ENCODE measurements at places on chromosomes 1 and 21. TPM values are rescaled to one million over a fixed set of nuclear protein-coding genes. Genes with fewer than 3 reads are reported as not detected.

Gene FMO4
- 5.8 TPM for total RNA-seq

Gene PSRC1
- 4.3 TPM for total RNA-seq

GRCh38 chr21:33058957-33059356 is 11.0 kb upstream of the OLIG1 start:
- no peak for DNase-seq

GRCh38 chr1:157399984-157400382 is 152.3 kb downstream of the FCRL5 start:
- DNase-seq = peak; percentile 29

Gene TTC22
- 1.7 TPM for total RNA-seq

DNA sequence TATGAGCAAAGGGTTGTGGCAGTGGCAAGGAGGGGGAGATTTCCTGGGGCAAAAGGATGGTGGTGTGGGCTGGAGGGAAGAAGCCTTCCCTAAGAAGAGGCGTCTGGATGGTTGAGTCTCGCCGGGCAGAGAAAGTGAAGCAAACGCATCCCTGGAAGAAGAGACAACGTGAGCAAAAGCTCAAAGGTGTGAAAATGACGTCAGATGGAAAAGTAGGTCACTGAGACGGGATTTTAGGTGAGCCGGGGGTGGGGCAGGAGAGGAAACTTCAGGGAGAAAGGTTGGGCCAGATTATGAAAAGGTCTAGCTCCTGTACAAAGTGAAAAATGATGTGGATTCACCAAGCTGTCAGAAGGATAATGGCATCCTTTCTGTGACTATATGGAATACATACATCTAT is 95.3 kb upstream of the KCNE2 start:
- no peak for DNase-seq

GRCh38 chr1:201789245-201789644 is 39.7 kb upstream of the IPO9 start:
- no peak for DNase-seq

DNA sequence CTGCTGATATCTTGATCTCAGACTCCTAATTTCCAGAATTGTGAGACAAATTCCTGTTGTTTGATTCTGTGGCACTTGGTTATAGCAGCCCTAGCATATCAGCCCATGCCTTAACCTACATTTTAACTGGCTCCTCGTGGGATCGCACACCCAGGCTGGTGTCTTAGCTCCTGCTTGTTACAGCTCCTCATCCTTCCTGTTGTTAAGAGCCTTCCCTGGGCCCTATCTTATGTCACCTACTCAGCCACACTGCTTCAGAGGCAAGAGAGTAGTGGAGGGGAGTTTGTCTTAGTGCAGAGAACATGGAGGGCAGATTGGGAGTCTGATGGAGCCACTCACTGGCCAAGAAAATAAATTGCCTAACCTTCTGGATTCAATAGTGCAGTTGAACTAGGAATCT is 131.0 kb downstream of the ROR1 start:
- no peak for DNase-seq

DNA sequence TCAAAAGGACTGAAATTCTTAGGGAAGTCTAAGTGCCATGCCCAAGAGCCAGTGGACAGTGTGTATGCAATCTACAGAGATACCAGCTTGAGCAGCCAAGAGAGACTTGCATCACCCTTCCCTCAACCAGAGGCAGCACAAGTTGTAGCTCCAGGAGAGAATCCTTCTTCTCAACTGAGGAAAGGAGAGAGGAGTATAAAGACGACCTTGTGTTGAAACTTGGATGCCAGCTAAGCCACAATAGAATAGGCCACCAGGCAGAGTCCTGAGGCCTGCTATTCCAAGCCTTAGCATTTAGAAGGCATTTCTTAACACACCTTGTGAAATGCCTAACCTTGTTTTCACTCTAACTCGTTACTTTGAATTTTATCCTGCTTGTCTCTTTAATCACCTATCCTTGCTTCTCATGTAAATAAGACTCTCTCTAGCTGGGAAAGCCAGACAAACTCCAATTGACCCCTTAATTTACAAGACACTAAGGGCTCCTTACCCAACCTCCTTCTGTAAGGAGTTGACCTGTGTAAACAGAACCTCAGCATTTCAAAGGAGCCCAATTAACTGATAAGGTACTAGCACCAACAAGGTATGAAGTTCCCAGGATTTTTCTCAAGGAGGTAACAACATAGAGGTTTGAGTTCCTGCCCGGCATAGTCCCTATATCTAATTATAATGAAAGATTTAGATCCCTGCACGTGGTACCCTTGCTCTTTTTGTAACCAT is 738.8 kb downstream of the AMY1C start:
- no peak for DNase-seq

GRCh38 chr1:41523071-41523470 is 38.6 kb upstream of the EDN2 start:
- DNase-seq = no peak

DNA sequence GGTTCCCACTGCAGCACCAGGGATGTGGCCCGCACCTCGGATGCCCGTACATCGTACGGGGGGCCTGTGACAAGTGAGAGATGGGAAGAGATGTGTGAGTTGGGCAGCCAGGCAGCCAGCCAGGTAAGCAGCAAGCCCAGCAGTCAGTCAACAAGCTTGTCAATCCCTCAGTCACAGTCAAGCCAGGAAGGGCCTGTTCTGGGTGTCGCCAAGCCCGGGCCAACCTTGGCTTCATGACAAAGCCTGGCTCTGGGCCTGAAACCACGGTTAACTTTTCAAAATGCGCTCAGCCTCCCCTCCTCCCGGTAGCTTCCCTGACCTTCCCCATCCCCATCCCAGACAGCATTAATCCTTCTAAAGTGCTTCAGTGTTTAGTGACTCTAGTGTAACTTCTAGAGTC is 31.8 kb downstream of the MYOM3 start:
- DNase-seq = no peak

DNA sequence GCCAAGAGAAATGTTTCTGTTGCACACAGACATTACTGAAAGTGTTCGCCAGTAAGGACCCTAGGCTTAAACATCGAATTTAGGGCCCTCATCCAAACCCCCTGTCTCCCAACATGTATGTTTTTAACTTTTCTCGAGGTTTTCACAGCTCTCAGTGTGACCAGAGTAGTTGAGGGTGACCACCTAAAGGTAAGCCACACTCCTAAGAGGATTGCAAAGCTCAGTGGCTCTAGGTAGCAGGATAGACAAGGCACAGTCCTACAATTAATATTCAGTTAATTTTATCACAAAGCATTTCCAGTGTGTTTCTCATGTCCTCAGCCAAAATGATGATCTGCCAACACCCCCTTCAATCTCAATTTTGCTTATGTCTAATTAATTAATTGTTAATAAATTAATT is 695 bp upstream of the ALG14 start:
- no peak for DNase-seq

Gene CSF3R
- 10.1 TPM for total RNA-seq

- DNase-seq = no peak
Observed at GRCh38 chr1:223742856-223743517, 30.6 kb downstream of the CAPN2 start.

- no peak for DNase-seq
Observed at GRCh38 chr1:219402925-219403324, 210.0 kb downstream of the ZC3H11B start.

DNA sequence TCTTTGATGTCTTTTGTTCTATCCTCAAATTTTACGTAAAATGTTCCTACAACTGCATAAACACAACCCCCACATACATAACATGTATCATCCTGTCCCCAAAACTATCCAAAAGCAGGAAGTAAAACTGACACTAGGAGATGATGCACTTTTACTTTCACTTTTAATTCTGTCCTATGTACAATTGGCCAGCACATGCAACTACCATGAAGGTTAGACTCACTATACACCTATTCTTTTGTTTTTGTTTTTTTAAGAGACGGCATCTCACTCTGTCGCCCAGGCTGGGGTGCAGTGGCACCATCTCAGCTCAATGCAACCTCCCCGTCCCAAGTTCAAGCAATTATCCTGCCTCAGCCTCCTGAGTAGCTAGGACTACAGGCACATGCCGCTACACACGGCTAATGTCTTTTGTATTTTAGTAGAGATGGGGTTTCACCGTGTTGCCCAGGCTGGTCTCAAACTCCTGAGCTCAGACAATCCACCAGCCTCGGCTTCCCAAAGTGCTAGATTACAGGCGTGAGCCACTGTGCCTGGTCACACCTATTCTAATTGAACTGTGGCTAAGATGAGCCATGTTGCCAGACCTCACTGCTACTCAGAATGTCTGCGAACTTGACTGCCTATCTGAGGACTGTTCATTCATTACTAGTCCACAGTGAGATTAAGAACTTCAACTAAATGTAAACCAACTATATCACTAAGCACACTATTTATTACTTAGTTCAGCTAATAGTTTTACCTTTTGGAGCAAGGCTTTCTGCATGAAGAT is 48.0 kb downstream of the TOR3A start:
- no peak for DNase-seq

Gene WNT3A
- total RNA-seq = not detected

DNA sequence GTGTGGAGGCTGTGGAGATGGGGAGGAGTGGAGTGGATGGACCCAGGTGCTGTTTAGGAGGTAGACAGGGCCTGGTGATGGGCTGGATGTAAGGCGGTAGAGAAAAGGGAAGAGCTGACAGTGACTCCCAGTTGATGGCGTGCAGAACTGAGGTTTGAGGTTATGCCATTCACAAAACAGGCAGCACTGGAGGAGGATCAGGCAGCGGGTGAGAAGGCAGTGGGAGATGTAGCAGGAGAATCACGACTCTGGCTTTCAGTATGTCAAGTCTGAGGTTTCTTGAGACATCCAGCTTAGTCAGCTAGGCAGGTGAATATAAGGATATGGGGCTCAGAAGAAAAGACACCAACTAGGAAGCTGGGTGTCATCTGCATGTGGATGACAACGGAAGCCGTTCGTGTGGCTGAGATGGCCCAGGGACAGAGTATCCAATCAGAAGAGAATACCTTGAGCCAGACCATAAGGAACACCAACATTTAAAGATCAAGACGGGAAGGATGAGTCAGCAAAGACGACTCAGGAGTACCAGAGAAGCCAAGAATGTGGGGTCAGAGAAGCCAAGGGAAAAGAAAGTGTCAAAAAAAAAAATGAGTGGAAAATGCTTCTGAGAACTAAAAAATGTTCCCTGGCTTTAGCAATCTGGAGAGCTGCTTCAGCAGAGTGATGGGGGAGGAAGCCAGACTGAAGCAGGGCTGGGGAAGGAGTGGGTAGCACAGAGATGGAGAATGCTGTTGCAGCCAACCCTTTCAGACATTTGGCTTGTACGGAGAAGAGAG is 15.2 kb downstream of the LRRN2 start:
- DNase-seq = peak; percentile 89

DNA sequence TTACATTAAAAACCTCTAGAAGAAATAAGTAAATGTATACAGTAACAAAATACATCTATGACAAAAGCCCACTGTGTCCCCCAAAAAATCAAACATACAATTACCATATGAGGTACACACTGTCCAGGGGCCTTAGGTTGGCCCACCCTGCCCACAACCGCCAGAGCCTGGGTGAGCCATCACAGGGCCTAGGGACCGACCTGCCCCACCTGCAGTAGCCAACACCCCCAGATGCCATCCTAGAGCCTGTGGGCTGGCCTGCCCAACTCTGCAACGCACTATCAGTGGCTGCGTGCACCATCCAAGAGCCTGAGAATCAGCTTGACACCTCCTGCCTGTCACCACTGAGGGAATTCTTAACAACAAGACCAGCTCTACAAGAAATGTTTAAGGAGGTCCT is 39.0 kb downstream of the FAF1 start:
- no peak for DNase-seq

DNA sequence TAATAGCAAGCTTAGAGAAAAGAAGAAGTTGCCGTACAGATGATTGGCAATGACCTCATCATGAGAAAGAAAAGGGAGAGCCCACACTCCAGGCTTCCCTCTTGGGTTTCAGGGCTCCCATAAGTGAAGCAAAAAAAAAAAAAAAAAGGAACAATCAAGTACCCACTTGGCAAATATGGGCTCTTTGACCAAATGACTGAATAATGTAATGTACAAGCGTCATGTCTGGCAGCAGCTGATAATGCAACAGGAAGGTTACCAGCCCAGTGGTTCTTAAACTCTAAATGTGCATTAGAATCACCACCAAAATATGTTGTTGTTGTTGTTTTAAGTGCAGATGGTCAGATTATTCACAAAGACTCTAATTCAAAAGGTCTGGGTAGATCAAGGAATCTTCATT is 13.5 kb downstream of the TNFSF4 start:
- peak; percentile 43 for DNase-seq

GRCh38 chr1:63671514-63671913 is 78.3 kb downstream of the PGM1 start:
- DNase-seq = no peak

Gene PLA2G4A
- 17.8 TPM for total RNA-seq
